Tibial nerve (tissue), 4 donors: ENCODE measurements at places on chromosomes 1 and 21. TPM values are rescaled to one million over a fixed set of nuclear protein-coding genes. Genes with fewer than 3 reads are reported as not detected.
A peak's percentile ranks its signal among the peaks of the same experiment; 100 is the strongest.

The PPCS gene
- 50.1 TPM for total RNA-seq

The PTAFR gene
- total RNA-seq = 11.1 TPM

DNA sequence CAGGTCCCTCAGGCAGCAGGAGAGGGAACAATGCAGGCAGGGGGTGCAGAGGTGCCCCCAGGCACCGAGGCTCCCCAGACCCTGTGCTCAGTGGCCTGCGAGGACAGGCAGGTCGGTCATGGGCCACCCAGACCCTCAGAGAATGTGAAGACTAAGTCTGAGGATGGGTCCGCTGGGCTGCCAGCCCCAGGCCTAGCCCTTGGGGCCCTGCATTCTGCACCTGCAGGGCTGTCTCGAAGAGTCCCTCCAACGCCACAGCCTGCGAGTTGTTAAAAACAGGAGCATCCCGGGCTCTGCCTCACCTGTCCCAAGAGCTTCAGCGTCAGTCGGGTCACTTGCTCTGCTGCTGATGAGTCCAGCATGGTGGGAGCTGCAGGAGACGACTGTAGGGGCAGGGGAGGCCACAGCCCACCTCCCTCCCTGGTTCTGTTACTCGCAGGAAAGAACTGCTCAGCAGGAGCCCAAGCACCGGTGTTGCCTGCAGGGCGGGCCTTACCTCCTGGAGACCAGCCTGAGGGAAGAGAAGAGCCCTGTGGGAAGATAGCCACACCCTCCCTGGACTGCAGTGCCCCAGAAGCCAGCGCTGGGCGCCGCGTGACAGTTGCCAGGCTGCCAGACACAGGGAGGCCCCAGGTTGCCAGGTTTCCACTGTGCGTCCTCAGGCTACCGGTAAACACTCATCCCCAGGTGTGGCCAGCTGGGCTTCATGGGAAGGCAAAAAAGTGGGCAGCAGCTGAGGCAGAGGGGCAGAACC, 5.8 kb downstream of the C21orf58 start:
- no peak for DNase-seq

The TMEM82 gene
- not detected for total RNA-seq

DNA sequence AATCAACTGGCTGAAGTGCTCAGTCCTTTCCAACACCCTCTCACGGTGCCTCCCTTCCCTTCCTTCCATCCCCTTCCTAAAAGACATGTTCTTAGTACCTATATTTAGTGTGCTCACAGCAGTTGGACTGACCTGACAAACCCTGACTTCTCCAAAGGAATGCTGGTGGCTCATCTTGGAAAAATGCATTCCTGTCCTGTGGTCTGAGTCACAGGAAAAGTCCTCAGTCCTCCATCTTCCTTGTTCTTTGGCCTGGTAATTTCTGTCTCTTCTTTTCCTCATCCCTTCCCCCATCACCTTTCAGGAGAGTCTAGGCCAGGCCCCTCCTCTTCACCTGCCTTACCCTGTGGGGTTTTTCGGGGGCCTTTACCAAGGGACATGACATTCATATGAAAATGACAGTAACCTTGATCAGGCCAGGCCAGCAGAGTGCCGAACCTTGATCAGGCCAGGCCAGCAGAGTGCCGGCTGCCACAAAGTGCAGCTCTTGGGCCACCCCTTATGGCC, 7.2 kb downstream of the ATP1B1 start:
- DNase-seq = no peak

GRCh38 chr1:31670593-31670964, 25.9 kb upstream of the PEF1 start:
- DNase-seq = no peak

The KISS1 gene
- total RNA-seq = not detected

- no peak for DNase-seq
Measured at GRCh38 chr21:29186246-29186645, 55.8 kb downstream of the MAP3K7CL start.

DNA sequence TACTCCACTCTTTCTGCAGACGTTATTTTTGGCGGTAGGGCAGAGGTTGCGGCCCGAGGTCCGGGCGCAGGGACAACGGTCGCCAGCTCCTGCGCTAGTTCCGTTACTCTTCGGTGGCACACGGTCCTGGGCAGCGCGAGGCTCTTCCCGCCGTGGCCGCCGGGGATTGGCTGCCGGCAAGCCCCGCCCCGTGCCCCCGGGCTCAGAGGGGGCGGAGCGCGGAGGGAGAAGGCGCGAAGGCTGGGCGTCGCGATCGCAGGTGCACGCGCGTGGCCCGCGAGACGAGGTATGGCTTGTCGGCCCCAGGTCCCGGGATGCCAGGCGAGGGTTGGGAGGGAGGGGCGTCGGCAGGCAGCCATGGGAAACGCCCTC, 518 bp upstream of the SHE start:
- no peak for DNase-seq

GRCh38 chr1:113390871-113391648, 745 bp downstream of the MAGI3 start:
- peak; percentile 19 for DNase-seq

The FMOD gene
- total RNA-seq = 82.8 TPM

DNA sequence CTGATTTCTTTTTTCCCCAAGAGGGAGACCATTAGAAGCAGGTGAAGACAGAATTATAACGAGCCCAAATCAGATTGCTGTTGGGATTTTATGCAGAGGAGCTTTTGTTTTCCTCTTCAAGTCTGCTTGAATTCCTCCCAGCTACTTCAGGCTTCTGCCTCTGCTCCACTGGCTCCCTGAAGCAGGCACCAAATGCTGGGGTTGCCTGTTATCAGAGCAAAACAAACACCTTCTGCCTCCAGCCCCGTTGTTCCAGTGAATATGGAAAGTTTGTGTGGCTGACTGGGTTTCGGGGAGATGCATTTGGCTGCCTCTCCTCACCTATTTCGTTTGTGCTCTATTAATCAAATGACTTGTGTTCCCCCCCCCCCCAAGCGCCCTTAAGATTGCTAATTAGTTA, 209.2 kb downstream of the URB2 start:
- no peak for DNase-seq

- no peak for DNase-seq
Measured at GRCh38 chr1:22920734-22921451, 51.8 kb downstream of the LACTBL1 start.

DNA sequence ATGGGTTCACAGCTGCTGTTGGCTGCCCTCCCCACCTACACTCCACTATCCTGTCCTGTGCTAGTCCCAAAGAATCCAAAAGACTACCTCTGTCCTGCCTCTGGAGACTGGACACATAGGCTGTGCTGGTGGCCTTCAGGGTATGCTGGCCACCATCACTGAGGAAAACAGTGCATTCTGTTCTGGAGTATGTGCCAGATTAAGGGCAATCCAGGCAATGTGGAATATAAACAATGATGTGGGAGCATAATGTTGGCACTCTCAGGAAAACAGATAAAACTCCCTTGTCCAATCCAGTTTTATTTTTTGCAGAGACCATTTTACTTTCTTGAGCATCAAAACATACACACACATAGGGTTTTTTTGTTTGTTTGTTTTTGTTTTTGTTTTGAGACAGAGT, 94.3 kb downstream of the GLUL start:
- no peak for DNase-seq

GRCh38 chr1:201739080-201739479, 89.9 kb upstream of the IPO9 start:
- DNase-seq = no peak

GRCh38 chr21:14491269-14491681, 54.8 kb downstream of the SAMSN1 start:
- DNase-seq = no peak

DNA sequence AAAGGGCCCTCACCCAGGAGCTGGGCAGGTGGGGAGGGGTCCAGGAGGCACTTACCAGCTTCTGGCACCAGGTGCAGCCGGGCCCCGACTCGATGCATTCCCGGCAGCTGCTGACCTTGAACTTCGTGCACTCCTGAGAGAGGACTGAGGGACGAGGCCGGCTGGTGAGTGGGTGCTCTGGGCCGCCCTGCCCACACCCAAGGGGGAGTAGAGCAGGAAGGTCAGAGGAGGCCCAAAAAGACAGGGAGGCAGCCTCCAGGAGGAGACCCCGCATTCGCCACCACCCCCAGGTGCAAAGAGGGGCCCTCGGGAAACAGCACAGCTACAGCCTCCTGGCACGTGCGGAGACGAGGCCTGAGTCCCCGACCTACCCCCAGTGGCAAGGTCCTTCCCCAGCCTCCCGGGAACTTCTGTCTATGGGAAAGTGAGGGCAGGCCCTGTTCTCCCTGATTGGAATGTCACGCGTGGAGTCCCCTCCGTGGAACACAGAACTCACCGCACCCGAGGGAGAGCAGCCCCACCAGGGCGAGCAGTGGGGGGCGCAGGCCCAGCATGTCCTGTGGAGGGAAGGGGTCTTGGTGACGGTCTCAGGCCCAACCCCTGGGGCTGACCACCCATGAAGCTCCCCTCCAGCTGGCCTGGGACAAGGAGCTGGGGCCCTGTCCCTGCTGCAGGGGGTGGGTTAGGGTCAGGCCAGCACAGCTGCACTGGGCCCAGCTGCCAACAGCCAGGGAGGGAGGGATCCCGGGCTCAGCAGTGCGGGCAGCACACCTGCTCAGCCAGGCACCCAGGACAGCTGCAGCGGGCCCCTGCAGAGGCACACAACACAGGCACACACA, 10.3 kb downstream of the ITGB2 start:
- no peak for DNase-seq

The CR1L gene
- 1.0 TPM for total RNA-seq

The CCDC27 gene
- total RNA-seq = not detected

GRCh38 chr1:31575369-31576140, 760 bp upstream of the TINAGL1 start:
- DNase-seq = no peak

GRCh38 chr1:168603501-168604110, 27.2 kb downstream of the XCL1 start:
- DNase-seq = peak; percentile 82

- DNase-seq = no peak
Measured at GRCh38 chr1:167681024-167681423, 40.8 kb upstream of the MPZL1 start.

The HIVEP3 gene
- 4.2 TPM for total RNA-seq

The PTGS2 gene
- total RNA-seq = 1.1 TPM

DNA sequence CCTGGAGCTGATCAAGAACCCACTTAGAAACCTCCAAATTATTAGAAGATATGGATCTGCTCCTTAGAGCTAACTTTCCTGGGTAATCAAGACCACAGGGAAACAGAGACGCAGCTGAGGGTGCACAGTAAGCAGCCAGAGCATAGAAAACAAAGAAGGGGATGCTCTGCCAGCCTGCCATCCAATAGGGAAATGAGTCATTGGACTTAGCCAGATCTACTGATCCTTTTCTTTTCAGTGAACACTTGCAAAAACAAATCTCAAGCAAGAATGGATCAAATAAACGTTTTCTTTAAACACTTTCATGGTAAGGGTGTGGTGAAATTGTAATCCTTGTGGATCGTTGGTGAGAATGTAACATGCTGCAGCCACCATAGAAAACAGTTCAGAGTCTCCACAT, 474.0 kb downstream of the LTN1 start:
- no peak for DNase-seq

GRCh38 chr1:171622152-171622462, at the start of gene MYOCOS:
MYOCOS (plus strand) TSS chr1:171622243; CDS start chr1:171623884, 1,641 bp downstream.
- DNase-seq = no peak

GRCh38 chr1:70807088-70807664, 240.4 kb downstream of the PTGER3 start:
- DNase-seq = no peak

DNA sequence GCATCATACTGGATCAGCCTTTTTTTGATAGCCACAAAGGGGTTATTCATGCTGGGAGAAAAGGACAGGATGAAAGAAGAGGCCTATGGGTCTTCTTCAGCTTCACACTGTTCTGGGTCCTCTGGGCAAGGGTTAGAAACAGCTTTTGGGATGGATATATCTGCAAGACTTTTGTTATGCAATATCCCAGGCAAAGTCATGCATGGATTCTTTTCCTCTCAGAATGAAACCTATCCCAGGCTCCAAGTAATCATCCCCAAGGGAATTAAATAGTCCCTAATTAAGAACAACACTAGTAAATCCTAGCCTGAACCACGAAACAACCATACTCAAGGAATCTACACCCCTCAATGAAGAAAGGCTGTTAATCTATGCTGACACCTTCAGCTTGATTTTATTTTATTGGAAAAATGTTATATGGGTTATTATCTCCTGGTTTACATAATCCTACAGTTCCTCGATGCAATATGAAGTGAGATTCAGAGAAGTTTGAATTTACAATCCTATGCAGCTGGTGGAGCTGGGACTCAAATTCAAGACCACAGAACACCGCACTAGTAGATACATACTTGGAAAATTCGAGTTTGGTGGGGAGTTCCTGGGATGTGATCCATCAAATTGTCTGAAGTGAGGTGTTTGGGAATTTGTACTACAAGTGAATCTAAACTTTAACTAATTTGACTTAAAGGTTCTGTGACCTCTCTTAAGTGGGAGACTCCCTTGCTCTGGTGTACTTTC, 338.6 kb downstream of the TBX15 start:
- no peak for DNase-seq

DNA sequence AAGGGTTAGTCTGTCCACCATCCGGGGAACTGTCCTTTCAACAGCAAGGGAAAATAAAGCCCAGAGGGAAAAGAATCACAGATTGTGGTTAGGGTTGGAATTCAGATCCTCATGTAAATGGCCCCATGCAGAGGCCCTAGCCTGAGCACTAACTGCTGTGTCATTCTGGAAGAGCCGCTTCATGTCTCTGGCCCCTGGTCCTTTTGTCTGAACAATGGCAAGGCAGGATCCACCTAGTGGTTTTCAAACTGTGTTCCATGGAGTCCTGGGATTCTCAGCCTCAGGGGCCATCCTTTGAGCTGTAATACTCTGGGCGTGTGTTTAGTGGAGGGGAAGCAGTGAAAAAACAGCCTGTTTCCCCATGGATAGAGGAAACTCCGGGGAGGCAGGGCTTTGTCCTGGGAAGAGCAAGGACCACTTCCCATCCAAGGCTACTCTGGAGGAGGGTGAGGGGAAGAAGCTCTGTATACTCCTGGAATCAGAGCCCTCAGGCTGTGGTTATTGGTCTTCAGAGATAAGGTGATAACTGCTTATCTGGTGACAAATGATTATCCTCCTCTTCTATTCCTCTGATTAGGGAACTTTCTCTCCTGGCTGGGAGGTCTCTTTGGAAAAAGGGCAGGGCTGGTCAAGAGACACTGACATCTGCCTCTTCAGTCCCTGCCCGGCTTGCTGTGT, 19.2 kb downstream of the PAX7 start:
- no peak for DNase-seq

GRCh38 chr1:208272311-208272710, 28.1 kb upstream of the PLXNA2 start:
- DNase-seq = no peak

The HRNR gene
- not detected for total RNA-seq

The HES2 gene
- not detected for total RNA-seq

DNA sequence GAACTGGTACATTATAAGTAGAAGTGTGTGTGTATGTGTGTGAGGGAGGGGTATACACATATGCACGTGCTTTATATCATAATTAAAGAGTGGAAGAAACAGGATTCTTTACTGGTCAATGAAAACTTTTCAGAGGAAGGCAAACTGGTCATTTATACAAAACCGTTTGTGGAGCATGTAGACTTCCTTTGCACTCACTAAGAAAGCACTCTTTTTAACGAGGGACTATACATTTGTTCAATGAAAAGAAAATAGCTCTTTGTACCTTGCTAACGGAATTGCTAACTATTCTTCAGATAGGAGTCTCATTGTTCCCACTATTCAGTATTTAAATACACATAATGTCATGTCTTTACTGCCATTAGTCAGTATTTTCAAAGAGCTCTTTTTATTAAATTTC, 219.3 kb downstream of the ST6GALNAC3 start:
- no peak for DNase-seq
